ENCODE measurements at places on chromosomes 1 and 21.

- DNase-seq, result no peak
Measured at GRCh38 chr1:30469426-30469825, 254.0 kb downstream of the MATN1 start.

- no peak for DNase-seq
Measured at GRCh38 chr1:243991650-243992049, 59.4 kb upstream of the ZBTB18 start.

GRCh38 chr1:155325603-155325893, 4.9 kb downstream of the RUSC1 start:
- DNase-seq, result no peak

GRCh38 chr1:211333906-211334305, 7.3 kb downstream of the TRAF5 start:
- no peak for DNase-seq

DNA sequence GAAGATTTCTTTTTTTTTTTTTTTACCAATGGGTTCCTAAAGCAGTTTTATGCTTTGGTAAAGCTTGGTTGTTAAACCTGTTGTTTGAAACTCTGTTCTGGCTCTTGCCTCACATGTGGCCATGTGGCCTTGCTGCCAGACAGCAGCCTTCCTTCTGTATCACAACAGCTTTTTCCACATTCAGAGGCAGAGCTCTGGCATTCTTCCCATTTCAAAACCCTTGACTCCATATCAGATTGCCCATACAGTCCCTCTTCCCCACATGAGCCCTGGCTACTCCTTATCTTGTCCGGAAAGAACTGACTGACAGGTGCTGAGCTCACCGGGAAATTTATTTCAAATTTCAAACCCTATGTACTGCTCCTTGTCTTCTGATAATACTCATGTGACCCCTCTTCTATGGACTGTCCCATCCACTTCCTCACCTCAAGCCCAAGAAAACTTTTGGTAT, 38.5 kb upstream of the LAX1 start:
- DNase-seq, result no peak

DNA sequence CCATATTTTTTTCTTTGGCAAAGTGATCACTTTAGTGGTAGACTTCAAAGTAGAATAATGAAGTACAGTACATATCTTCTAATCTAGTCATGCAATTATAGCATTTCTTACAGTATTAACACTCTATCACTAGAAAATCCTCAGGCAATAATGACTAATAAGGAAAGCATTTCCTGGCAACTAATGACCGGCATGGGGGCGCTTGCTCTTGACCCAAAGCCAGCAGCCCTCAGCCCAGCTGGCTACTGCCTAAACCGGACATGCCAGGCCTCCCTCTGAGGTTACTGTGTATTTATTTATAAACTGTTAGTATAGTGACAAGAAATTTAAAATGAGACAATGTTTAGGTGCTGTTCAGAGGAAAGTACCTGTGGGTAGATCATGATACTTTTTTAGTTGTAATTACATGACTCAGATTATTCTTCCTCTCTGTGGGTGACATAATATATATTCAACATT, 633.8 kb downstream of the PTPRC start:
- peak; percentile 93 for DNase-seq

- DNase-seq, result no peak
Measured at GRCh38 chr1:193929374-193930033, 743.1 kb upstream of the B3GALT2 start.

DNA sequence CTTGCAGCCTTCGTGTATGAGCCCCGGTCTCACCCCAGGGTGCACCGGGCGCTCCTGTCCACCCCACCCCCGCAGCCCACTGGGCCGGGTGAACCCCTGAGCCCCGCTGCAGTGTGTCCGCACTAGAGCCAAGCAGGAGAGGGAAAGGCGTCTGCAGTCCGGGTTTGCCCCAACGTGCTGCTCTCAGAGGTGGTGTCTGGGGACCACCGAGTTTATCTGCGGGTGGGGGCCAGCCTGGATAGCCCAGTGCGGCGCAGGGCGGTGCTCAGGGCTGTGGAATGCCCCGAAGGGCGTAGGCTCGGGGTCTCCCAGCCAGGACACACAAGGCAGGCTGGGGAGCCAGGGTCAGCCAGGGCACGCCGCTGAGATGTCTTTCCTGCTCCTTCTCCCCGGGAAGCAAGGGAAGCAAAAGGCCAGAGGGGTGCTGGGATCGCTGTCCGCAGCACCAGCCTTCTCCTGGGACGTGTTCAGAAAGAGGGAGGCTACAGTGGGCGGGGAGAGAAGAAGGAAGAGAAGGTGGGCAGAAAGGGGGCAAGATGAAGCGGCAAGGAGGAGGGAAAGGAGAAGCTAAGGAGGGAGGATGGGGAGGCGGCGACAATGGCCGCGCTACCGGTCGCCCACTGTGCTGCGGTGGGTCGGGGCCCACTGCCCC, 56.6 kb downstream of the MAB21L3 start:
- peak; percentile 28 for DNase-seq

GRCh38 chr1:21042929-21043605, 133.6 kb downstream of the EIF4G3 start:
- peak; percentile 86 for DNase-seq

DNA sequence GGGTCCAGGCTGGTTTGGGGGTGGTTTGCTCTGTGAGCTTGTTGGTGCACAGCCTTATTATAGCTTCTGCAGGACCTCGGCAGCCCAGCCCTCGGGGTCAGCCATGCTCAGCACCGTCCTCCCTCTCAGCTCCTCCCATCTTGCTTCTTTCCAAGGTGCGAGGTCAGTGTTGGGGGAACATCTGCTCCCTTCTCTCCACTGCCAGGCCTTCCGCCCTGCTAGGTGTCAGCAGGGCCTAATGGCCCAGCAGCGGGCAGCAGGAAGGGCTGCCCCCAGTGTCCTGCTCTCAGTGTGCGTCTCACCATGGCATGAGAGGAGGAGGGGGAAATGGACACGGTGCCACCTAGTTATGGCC, 36.5 kb upstream of the LRRC3 start:
- no peak for DNase-seq

- no peak for DNase-seq
Measured at GRCh38 chr1:237507005-237507404, 383.7 kb downstream of the ZP4 start.

- DNase-seq, result no peak
Measured at GRCh38 chr1:118918940-118919259, 69.2 kb downstream of the TBX15 start.

- DNase-seq, result no peak
Measured at GRCh38 chr1:64553285-64553684, 83.4 kb downstream of the CACHD1 start.

DNA sequence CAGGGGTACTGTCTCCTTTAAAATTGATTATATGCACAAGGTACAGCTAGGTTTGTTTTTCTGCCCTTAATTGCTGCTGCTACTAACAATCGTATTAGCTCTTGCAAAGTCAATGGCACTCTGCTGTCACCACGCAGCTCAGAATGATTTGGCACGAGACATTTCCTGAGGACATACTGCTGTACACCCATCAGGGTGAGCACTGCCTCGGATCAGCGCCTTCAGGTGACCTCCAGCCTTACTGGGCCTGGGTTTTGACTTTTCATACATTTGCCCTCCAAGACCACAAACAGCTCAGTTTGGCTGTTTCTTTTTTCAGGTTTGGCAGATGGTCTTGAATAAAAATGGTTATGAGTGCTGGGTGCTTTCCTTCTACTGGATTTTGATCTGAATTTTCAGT, 110.9 kb downstream of the NTPCR start:
- DNase-seq, result no peak

GRCh38 chr1:77275194-77275593, 6.6 kb upstream of the AK5 start:
- DNase-seq, result no peak

DNA sequence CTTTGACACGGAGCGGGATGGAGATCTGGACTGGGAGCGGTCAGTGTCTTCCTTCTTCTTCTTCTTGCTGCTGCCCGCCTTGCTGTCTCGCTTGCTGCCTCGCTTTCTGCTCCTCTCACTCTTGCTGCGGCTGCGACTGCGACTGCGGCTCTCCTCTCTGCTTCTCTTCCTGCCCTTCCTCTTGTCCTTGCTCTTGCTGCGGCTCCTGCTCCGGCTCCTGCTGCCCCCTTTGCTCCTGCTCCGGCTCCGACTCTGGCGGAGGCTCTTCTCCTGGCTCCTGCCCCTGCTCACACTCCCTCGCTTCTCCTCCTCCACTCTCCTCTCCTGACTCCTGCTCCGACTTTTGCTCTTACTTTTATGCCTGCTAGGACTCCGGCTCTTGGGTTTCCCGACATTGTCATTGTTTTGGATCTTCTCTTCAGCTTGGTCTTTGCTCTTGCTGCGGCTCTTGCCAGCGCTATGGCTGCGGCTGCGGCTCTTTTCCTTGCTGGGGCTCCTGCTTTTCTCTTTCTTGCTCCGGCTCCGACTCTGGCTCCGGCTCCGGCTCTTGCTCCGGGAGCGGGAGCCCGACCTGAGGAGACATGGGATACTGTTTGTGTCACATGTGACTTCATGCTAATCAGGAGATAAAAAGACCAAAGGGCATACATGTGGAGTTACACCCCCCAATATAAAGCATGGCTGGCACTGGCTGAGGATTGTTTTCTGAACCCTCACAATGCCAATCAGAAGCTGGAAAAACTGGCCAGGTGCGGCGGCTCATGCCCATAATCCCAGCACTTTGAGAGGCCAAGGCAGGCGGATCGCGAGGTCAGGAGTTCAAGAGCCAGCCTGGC, 25.2 kb upstream of the TMEM200B start:
- DNase-seq, result no peak

- DNase-seq, result peak; percentile 48
Measured at GRCh38 chr1:177091040-177091439, 73.5 kb downstream of the ASTN1 start.

- no peak for DNase-seq
Measured at GRCh38 chr1:55204997-55205396, 10.2 kb downstream of the USP24 start.

DNA sequence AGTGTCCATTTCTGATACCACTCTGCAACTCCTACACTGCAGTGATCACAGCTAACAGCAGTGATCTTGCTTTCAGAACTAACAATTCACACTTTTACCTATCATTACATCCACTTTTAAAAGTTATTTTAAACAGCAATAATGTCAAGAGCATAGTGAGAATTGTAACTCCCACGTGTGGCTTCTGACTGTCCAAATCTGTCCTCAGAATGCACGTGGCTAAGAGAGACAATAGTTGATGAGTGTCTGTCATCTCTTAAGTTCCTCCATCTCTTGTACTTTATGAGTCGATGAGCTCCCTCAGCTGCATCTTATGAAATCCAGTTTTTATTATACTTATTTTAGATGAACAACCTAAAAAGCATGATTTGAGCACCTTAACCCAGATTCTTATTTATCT, 16.5 kb upstream of the CFHR5 start:
- DNase-seq, result no peak

GRCh38 chr1:32465578-32465933, 684 bp downstream of the ZBTB8B start:
- no peak for DNase-seq

- DNase-seq, result no peak
Measured at GRCh38 chr21:45872471-45872870, 109.1 kb upstream of the COL6A1 start.

DNA sequence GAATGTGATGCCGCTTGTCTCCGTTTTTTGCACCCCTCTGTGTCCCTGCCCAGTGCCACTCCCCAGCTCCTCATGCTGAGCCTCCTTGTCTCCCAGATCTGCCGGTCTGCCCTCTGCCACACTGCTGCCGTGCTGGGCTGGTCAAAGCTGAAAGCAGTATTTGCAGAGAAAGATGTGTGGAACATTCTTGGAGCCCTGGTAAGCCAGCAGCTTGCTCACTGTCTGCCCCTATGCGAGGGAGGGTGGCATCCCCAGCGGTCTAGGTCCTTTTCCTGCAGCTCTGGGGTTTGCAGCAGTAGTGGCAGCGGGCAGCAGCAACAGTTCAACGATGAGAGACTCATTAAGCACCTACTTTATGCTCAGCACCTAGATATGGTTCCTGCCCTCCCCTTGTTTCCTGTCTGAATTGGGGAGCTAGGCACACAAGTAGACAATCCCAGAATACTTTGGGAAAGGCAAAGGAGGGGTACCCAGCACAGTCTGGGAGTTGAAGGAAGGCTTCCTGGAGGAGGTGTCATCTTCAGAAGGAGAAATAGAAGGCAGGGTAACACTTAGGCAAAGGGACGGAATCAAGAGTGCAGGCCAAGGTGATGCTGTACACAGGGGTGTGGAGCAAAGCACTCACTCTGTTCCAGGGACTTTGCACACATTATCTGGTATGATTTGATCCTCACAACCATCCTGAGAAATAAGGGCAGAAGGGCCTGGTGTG, 63.1 kb downstream of the KIF21B start:
- no peak for DNase-seq

DNA sequence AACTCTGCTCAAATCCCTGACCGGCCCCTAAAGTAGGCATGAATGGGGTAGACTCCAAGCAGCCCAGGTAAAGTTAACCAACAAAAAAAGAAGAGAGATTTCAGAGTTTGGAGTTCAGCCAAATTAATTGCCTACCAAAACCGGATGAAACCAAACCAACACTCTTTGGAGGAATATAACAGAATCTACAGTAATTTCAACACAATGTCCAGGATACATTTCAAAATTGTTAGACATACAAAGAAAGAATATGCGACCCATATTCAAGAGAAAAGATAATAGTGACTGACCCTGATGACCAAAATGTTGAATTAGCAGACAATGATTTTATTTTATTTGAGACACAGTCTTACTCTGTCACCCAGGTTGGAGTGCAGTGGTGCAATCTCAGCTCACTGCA, 12.6 kb downstream of the IL22RA1 start:
- no peak for DNase-seq

DNA sequence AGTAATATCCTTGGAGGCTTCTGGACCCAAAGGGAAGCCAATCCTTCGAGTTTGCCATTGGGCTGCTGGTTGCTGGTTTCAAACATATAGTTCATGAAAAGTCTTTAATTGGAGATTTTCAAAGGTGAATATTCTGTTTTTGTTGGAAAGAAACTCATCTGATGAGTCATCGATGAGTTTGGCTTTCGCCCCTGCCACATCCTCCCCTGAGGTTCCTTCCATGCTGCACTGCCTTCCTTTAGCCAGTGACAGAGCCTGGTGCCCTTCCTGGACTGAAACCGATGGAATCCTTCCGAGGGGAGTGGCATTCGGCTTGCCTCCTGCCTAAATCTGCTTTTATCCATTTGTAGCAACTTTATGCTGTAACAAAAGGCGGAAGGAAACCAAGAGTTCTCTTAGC, 550.0 kb downstream of the KIF26B start:
- peak; percentile 70 for DNase-seq

GRCh38 chr1:53332186-53332564, 4.3 kb upstream of the LRP8 start:
- DNase-seq, result no peak

DNA sequence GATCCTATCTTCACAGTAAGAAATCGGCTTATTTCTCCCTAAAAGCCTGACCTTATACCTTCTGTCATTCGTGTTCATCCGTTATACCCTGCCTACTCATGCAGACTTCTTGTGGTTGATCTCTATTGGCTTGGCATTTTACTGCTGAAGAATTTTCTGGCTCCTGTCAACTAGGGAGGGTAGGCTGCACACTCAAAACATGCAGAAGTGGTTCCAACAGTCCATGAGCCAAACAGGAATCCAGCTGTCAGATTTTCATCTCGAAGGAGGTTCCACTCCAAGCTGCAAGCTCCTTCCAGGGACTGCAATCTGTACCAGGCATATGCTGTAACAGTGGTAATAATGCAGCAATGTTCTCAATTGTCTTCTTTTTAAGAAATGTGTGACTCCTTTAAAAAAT, 10.1 kb downstream of the DNAJC11 start:
- DNase-seq, result no peak
